Ecto neural progenitor cell (in vitro differentiated cells): ENCODE measurements at places on chromosomes 11 and 22.

DNA sequence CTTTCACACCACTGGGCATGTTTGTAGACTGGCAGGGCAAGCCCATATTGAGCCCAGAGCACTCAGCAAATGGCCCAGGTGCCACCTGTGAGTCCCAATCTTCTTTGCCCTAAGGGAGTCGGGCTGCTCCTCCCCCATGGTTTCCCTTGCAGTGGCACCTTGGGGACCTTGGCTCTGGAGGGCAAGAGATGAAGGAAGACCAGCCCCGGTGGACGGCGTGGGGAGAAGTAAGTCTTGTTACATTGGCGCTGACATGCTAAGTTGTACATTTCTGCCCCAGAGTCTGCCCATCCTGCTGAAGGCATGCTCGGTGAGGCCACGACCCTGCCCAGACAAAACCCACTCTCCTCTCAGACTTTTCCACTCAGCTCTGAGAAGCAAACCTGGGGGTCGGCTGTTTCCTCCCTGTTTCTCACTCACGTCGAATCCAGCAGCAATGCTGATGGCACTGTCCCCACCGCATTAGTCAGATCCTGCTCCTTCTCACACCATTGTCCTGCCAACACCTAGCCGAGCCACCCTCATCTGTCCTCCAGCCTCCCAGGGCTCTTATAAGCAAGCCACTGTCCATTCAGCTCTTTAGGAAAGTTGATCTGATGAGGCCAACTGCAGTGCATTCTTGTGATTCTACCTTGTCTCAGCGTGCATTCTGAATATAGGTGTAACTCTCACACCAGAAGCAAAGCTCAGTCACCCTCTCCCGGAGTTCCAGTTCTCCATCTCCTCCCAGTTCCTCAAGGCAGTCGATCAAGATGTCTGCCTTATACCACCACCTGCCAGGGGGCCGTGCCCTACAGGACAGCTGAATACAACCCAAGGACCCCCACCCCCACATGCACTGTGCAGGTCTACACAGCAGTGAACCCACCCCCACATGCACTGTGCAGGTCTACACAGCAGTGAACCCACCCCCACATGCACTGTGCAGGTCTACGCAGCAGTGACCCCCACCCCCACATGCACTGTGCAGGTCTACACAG is 827.1 kb downstream of the TBC1D22A start:
- DNase-seq = no peak

GRCh38 chr11:63599211-63600122 is 14.8 kb downstream of the PLAAT3 start:
- DNase-seq = no peak

- peak; percentile 48 for DNase-seq
Observed at GRCh38 chr11:2791521-2792380, 92.0 kb upstream of the KCNQ1OT1 start.

DNA sequence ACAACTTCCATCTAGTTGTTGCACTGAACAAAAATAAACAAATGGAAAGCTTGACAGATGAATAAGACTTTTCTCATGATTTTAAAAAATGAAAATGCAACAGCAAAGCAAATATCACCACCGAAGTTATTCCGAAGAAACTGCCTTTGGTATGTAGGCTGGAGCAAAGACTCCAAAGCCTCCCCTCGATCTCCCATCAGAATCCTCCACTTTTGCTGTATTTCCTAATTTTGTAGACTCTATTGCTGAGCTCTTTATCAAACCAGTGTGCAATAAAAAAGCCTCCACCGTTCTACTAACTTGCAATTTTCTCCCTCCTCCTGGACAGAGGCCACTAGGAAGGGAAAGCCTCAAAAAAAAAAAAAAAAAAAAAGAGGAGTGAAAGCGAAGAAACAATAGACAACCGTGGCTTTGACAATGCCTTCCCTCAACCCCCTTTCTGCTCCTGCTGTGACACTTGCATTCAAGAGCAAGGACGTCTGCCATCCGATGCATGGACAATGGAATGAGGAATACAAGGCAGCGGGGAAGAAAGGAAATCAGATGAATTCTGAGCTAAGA is 190.9 kb upstream of the BLID start:
- DNase-seq = no peak

GRCh38 chr11:17333799-17334586 is 17.6 kb upstream of the NCR3LG1 start:
- DNase-seq = no peak

DNA sequence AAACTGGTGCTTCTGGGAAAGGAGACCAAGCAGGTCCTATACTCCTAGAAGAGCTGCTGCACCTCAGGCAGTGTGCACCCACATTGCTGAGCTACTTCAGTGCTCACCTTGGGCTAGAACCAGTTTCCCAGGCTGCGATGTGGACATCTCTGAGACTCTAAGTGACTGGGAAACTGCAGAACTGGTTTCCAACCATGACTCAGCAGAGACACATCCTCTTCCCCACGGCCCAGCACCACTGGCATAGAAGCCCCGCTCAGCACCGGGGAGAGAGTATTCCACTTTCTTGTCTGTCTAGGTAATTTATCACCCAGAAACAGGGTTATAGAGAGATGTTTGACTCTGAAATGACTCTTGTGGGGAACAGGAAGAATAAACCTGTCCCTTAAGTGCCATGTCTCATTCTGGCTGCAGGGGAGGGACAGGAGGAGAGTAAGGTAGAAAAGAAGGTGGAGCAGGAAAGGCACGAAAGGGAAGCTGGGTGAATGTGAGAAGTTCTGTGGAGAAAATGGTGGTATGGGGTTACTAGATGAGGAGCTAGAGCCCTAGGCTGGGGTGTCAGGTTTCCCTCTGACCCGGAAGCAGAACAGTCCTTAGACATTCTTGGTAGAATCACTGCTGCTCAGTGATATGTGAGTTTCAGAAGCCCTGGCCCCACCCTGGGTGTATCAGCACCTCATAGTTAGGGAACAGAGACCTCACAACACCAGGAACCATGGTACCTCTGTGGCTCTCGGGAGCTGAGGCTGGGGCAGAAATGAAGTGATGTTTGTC is 340.4 kb upstream of the NCAM1 start:
- no peak for DNase-seq

DNA sequence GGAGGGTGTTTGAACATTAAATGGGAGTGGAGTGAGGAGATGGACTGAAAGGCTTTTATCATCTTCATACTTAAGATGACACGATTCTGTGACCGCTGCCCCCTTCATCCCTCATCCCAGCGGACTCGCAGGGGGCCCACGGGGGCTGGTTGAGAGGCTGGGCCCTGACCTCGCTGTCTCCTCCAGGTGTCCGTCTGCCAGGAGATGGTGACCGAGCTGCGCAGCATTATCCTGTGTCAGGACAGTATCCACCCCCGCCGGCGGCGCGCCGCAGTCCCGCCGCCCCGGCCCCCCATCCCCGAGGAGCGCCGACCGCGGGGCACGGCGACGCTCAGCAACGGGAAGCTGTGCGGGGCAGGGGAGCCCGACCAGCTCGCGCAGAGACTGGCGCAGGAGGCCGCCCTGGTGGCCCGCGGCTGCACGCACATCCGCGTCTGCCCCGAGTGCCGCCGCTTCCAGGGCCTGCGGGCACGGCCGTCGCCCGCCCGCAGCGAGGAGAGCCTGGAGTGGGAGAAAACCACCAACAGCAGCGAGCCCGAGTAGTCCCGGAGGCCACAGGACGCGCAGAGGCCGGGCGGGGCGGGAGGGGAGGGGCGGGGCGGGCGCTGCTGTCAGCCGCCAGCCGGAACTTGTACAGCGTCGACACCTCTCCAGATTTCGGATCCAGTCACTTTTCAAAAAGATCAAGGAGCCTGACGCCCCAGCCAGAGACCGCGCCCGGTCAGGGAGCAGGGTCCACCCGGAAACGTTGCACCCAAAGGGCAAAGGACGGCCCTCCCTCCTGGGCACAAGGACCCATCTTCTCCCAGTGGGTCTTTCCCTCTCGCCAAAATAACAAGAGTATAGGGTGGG is 38.0 kb upstream of the TBCEL start:
- DNase-seq = peak; percentile 84

DNA sequence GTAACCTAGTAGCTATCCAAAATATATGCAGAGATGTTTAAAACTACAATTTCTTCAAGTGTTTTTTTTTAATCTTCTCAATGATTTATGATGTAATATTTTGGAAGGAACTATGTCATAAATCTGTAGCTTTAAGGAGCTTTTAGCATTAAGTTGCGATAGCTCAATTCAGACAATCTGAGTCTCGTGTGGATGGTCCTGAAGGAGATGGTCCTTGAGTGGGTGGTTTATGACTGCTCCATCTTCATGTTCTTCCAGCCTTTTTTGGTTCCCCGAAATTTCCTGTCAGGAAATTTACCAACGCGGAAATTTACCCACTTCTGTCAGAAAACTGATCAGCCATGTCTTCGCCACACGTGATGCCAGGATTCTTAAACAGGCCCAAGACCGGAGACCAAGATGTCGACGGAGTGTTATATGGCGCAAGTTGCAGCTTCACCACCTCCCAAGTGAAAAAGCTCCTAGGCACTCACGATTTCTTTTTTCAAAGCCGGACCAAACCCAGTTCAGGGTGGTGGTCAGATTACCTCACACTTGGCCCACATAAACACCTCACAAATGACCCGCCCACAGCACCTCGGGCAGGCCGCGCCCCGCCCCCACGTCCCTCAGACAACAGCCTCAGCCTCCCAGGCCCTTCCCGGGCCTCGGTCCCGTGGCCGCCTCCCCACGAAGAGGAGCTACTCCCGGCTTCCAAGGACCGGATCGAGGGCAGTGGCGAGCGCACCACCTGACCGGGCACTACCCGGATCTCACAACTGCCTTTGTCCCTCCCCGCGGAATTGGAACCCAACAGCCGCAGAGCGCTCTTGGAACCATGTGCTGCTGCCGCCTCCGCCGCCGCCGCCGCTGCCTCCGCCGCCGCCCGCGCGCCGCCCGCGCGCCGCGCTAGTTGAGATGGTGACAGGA is at the start of gene MORC2:
TSS of gene MORC2 (minus strand) at position 760 of the 909 bp plus-strand sequence. CDS start 885 bp downstream, outside the sequence.
- no peak for DNase-seq

DNA sequence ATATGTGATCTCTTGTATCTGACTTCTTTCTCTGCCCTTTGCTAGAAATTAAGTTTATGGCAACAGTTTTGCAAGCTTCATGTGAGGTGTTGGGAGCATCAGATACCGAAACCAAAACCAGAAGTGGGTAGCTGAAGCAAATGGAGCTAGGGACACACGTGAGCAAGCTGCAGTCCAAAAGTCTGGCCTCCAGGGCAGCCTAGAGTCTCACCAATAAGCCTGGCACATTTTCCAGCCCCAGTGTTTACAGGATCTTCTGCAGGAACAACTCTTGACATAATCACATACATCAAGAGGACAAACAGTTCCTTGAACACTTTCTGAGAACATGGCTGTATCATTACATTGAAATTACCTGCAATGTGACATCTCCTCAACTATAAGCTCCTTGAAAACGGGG is 114.1 kb downstream of the LARGE1 start:
- no peak for DNase-seq

DNA sequence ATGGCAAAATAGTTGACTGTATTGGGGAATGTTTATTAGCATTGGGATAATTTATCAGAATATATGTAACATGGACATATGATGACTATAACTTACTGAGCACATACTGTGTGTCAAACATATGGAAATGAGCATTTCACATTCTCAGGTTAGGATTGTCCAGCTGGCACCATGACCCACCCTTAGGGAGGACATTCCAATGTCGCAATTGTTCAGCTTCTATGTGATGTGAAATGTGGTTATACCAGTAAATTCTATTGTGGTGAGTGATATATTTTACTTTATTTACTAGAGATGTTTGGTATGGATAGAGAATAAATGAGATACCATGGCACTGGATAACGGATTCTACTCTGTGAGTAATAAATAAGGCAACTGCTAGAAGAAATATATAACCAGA is 50.4 kb downstream of the OR4A47 start:
- no peak for DNase-seq

DNA sequence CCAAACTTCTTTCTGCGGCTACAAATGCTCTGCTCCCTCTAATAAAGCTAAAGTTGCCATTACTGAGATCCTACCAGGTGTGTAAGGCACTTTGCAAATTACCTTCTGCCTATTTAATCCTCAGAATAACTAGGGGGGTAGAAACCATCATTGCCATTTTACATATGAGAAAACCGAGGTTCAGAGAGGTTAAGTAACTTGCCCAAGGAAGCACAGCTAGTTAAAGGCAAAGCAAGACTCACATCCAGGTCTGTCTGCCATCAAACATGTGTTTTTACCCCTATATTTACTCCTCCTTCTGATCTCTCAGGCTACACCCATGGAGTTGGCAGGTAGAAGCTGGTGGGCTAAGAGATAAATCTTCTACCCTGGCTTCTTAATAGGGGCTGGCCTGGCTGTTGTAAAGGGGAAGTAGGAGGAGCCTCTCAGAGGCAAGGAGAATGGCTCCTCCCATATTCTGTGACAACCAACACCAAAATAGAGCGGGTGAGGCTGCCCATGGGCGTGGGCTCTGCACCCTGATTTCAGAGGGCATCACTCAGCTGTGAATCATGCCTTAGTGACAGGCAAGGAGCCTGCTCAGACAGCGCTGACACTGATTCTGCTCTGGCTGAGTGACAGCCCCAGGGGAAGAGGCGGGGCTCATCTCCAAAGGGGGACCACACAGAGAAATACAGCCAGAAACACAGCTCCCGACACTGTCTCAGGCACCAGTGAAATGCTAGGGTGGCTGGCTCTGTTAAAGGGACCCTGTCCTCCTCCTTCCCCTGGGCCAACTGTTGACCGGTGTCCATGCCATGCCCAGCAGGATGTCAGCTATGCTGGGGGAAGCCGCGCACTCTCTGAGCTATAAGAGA is 106.8 kb downstream of the ABTB2 start:
- peak; percentile 63 for DNase-seq

DNA sequence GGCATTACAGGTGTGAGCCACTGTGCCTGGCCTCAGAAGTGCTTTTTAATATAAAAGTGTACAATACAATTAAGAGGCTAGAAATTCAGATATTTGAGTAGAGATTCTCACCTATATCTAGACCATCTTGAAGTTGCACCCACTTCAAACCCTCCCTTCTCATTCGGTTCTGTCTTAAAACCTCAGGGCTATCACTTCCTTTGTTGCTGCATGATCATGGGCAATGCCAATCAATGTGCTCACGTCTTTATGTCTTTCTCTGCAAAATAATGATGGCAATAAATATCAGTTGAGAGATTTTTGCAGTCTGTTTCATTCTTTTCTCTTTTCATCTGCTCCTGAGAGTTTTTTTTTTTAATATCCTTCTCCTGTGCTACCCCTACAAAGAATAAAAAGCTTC is 9.3 kb upstream of the NUP160 start:
- no peak for DNase-seq

- DNase-seq = no peak
Observed at GRCh38 chr11:112051768-112052167, 22.0 kb downstream of the PIH1D2 start.

DNA sequence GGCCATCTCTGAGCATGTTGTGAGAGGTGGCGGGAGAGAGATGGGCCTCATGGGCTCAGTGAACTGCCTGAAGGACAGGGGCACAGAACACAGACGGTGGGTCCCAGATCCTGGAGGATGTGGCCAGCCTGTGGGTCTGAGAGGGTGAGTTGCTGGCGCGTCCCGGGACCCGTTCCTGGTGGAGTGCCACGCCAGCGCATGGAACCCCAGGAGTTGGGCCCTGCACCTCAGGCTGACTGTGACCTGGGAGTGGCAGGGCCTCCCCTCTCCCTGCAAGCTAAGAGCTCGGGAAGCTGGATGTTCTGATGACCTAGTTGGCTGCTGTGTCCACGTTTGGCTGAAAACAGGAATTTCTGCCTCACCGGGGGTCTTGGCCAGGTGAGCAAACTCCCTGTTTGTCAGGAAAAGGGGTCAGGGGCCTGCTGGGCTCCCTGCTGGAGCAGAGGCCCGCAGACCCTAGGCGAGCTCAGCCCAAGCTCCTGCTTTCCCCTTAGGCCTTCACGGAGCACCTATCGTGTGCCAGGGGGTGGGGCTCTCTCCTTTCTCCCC is 15.0 kb downstream of the LRRC32 start:
- DNase-seq = no peak
